ENCODE measurements at places on chromosomes 2 and 18. TPM values are rescaled to one million over a fixed set of nuclear protein-coding genes. Genes with fewer than 3 reads are reported as not detected.

The TLK1 gene
- total RNA-seq = 26.0 TPM

The EMILIN1 gene
- total RNA-seq = 82.0 TPM

The HJURP gene
- total RNA-seq = 9.8 TPM

The GREB1 gene
- 6.9 TPM for total RNA-seq

The HDLBP gene
- 509 TPM for total RNA-seq

The DOK6 gene
- total RNA-seq = 3.9 TPM

The DNER gene
- total RNA-seq = 1.3 TPM

The POTEI gene
- 0.21 TPM for total RNA-seq

The G6PC2 gene
- not detected for total RNA-seq

The VWC2L gene
- not detected for total RNA-seq

The FOXD4L1 gene
- not detected for total RNA-seq

The RASGRP3 gene
- 109 TPM for total RNA-seq

The TUBA3E gene
- not detected for total RNA-seq

The ZAP70 gene
- 3.7 TPM for total RNA-seq

The CNGA3 gene
- 0.51 TPM for total RNA-seq

The FAM117B gene
- total RNA-seq = 8.1 TPM

The GALR1 gene
- 0.21 TPM for total RNA-seq

The ROCK1 gene
- total RNA-seq = 61.2 TPM

The SH3RF3 gene
- 10.1 TPM for total RNA-seq

The IMPA2 gene
- 58.2 TPM for total RNA-seq

The ARHGAP25 gene
- 5.4 TPM for total RNA-seq

The DSEL gene
- total RNA-seq = 23.4 TPM

The CNTNAP5 gene
- 1.7 TPM for total RNA-seq

The PRKAG3 gene
- total RNA-seq = 19.7 TPM

The DCDC2C gene
- total RNA-seq = not detected

The RHOB gene
- 217 TPM for total RNA-seq

The CCDC85A gene
- total RNA-seq = 7.5 TPM

The ILKAP gene
- 33.2 TPM for total RNA-seq

The SLC39A6 gene
- 39.5 TPM for total RNA-seq

The HNMT gene
- 17.3 TPM for total RNA-seq

The DSG1 gene
- 17.2 TPM for total RNA-seq

The DAW1 gene
- total RNA-seq = not detected

Data from tongue (tissue), 3 donors.